ENCODE measurements at places on chromosomes 7 and 10.

DNA sequence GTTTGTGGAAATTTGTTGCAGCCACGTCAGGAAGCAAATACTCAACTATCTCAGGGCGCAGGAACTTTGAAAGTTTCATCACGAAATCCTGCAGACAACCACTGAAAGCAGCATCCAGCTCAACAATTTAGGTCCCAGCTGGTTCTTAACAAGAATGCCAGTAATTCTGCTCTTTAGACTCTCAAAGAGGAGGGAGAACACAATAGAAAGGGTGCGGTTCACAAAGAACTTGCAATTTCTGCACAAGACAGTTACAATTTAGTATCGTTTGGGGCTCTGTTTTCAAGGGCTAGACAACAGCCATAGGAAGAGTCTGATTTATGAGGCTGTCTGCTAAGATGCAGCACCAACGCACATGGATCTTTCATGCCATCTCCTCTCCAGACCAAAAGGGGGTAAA, 223.1 kb downstream of the FGFR2 start:
- DNase-seq: no peak

- DNase-seq: no peak
Measured at GRCh38 chr10:132470410-132471124, 67.0 kb upstream of the INPP5A start.

DNA sequence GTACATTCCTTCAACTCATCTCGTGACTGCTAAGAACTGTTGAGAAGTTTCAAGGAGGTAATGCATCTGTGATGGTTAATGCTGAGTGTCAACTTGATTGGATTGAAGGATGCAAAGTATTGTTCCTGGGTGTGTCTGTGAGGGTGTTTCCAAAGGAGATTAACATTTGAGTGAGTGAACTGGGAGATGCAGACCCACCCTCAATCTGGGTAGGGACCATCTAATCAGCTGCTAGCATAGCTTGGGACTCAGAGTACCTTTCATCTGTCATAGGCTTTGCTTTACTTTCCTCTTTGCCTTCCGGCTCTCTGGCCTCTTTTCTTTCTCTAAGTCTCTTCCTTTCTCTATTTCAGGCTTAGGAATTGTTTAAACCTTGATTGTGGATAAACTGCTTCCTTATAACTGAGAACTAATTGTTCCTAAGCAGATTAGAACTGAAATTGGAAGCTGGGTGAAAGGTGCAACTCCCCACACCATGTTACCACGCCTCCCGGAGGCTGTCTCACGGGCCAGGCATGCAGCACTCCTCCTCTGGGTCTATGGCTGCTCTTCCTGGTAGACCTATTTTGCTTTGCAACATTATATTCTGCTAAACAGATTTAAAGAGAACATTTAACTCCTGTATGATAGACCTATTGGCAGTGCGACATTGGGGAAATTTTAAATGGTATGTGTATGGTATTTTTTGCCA, 298.2 kb downstream of the CCSER2 start:
- no peak for DNase-seq

- no peak for DNase-seq
Measured at GRCh38 chr7:131554880-131555516, 1.4 kb downstream of the PODXL start.

- DNase-seq: no peak
Measured at GRCh38 chr10:84452003-84452402, 123.6 kb downstream of the CCSER2 start.

DNA sequence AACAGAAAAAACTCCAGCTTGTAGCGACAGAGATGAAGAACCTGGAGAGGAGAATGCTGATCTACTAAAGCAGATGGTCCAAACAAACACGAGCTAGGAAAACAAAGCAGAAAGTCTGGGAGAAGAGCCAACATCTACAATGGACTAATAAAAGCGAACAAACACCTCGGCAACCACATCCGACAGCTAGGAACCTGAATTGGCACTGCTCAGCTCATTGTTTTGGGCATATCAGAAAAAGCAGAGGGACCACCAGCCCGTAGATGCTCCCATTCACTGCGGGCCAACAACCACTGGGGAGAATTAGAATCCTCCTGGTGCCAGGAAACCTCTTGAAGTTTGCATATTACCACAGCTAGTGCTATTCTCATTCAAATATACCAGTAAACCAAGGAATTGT, 204.7 kb downstream of the NXPH1 start:
- DNase-seq: no peak

DNA sequence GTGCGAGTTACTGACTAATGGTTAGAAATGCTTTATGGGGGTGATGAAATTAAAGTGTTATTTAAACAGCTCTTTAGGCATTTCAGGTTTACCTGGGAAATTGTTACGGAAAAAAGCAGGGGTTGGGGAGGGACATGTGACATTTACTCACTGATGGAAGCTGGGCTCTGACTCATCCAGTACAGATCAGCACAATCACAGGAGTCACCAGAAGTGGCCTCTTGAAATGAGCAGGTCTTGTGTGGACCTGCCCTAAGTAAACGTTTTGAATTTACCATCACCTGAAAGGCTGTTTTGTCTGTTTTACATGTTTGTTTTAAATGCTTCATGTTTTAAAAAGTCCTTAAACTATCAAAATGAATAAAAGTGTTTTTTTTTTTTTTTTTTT, 2.3 kb downstream of the GLRX3 start:
- no peak for DNase-seq

DNA sequence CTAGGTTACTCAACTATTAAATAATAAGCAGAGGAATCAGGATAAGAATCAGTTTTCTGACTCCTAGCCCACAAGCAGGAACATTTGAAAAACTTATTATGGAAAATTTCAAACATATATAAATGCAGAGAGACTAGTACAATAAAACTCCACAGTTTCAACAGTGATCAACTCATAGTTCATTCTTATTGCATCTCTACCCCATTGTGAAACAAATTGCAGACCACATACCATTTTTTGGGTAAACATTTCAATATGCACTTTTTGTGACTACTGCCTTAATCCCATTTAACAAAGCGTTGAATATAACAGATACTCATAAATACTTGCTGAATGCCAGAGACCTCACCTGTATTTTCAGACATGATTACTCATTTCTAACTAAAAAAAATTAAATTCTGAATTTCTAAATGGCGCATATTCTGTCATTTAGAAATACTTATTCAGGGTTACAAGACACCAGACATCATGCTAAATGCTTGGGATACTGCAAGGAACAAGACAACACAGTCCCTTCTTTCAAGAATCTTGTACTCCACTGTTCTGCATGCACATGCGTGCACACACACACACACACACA, 11.4 kb downstream of the CDK6 start:
- no peak for DNase-seq

DNA sequence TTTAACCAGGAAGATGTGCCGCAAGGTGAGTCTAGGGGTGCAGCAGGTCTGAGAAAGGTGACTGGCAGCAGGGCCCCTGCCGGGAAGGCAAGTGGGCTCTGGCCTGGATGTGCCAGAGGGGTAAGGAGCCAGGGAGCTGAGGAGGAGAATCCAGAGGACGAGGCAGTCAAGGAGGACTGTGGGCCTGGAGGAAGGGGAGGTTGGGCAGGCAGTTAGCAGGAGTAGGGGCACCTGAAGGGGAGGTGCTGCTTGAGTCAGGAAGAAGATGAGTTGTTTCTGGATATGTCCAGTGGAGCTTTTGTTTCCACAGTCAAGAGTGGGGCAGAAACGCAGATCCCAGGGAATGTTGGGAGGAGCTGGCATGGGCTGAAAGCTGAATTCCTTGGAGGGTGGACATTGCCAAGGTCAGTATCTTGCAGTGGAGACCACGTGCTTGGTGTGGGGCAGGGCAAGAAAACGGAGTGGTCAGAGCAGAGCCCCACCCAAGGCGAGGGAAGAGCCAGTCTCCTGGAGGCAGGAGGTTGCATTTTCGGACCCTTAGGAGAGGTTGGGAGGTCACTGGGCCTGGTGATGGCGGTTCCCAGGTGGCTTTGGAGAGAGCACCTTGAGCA, 34.0 kb downstream of the MINDY4 start:
- no peak for DNase-seq

GRCh38 chr10:70567603-70568002, 34.9 kb downstream of the PRF1 start:
- DNase-seq: no peak

- DNase-seq: no peak
Measured at GRCh38 chr10:21421016-21421415, 104.5 kb downstream of the SKIDA1 start.

DNA sequence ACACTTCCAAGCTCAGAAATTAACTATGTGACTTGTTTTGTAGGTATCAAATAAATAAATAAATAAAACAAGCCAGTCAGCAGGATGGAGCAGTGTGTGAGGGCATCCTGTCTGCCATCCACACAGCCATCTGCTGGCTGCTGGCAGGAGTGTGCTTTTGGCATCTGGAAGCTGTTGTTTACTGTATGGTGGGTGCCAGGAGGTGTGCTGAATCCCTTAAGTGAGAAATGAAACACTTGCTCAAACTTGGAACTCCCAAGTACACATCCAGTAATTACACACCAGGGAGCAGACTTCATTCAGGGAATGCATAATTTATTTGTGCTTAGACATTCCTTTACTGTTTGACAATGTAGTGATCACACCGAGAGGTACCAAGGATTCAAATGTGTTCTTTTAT, 16.9 kb upstream of the TAX1BP1 start:
- no peak for DNase-seq

GRCh38 chr10:131609176-131609575, 291.6 kb upstream of the PPP2R2D start:
- no peak for DNase-seq

GRCh38 chr7:80347173-80347572, 164.7 kb downstream of the GNAT3 start:
- no peak for DNase-seq

- no peak for DNase-seq
Measured at GRCh38 chr7:107850216-107850615, 40.8 kb upstream of the DLD start.

- no peak for DNase-seq
Measured at GRCh38 chr7:134378562-134378961, 61.8 kb upstream of the SLC35B4 start.

DNA sequence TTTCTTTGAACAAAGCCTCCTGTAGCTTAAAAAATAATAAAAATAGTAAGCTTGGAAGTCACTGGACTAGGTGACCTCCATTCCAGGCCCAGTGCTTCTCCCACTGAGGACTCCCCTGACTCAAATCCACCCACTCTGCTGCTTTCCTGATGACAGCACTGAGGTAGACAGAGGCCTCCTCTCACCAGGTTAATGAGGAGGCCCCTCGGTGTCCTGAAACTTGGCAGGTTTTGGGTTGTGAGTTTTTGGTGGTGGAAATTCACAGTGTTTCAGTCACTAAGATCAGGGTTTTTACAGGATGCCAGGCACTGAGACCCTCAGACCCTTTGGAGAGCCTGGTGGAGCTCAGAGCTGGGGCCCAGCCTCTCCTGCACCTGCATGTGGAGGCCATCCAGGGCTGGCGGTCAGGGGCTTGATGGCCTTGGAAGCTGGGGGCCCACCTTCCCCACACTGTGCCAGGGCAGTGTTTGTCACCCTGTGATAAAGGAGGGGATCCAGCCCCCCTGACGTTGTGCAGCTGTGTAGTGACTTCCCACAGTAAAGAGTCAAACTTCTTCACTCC, 19.1 kb downstream of the TSPAN14 start:
- DNase-seq: no peak
